ENCODE measurements at places on chromosomes 5 and 9.

- DNase-seq = no peak
Observed at GRCh38 chr5:26553079-26553478, 485.3 kb downstream of the CDH9 start.

GRCh38 chr5:172692451-172692850 lies 51.4 kb downstream of the NEURL1B start:
- DNase-seq = no peak

GRCh38 chr5:149188383-149188782 lies 47.1 kb downstream of the ABLIM3 start:
- no peak for DNase-seq

DNA sequence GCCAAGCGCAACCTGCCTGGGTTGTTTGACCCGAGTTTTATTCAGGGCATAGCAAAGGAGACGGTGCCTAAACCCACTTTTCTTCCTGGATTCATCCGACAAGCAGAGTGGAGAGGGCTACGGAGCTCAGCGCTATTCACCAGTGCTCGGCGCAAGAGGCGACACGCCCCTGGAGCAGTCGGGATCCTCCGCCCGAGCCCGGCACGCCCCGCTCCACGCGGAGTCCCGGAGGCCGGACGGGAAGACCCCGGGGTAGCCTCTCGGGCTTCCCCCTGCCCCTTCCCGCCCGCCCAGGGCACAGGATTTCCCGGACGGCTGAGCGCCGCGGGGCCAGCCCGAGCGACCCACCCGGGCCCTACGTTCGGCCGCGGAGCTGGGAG lies 427 bp downstream of the SERINC5 start:
- DNase-seq = peak; percentile 72

DNA sequence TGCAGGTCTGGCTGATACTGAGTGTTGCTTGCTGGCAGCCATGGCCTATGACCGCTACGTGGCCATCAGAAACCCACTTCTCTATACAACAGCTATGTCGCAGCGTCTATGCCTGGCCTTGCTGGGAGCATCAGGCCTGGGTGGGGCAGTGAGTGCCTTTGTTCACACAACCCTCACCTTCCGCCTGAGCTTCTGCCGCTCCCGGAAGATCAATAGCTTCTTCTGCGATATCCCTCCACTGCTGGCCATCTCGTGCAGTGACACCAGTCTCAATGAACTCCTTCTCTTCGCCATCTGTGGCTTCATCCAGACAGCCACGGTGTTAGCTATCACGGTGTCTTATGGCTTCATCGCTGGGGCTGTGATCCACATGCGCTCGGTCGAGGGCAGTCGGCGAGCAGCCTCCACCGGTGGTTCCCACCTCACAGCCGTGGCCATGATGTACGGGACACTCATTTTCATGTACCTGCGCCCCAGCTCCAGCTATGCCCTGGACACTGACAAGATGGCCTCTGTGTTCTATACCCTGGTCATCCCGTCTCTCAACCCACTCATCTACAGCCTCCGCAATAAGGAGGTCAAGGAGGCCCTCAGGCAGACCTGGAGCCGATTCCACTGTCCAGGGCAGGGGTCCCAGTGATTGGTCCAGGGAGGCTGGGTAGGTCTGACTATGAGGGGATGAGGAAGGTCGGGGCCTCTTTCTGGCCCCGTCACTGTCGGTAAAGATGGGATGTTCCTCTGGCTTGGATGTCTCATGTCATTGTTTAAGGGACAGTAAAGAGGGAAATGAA lies 718 bp downstream of the OR5C1 start:
- no peak for DNase-seq

Data from hematopoietic multipotent progenitor cell treated with erythropoietin and hydrocortisone succinate and interleukin-3 and kit ligand, for 6 days (in vitro differentiated cells).